Stimulated activated CD4-positive, alpha-beta T cell treated with anti-CD3 and anti-CD28 coated beads, Interleukin-4, amount 100 ng/mL, for 1 hour (primary cell): ENCODE measurements at places on chromosomes 3 and 15.

DNA sequence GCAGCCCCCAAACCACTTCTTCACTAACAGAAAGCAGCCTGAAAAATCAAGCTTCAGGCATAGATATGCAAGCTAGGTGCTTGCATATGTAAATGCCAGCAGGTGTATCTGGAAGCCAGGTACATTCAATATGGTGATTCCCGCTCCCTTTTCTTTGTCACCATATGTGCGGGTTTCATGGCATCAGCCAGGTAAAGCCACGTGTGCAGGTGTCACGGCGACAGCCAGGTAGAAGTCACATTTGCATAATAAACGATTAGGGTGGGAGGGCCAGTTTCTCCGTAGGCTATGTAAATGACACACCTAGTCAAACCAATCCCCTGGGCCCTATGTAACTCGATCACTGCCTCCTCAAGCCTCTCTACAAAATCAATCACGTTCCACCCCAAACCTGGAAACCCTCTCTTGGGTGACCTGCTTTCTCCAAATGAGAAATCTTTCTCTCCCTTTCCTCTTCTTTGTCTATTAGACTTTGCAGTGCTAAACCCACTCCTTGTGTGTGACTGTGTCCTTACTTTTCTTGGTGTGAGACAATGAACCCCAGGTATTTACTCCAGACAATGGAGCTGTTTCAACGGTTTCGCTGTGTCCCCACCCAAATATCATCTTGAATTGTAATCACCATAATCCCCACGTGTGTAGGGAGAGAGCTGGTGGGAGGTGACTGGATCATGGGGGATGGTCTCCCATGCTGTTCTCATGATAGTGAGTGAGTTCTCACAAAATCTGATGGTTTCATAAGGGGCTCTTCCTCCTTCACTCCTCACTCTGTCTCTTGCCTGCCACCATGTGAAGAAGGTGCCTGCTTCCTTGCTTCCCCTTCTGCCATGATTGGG lies 44.6 kb downstream of the ONECUT1 start:
- DNase-seq, result no peak

- no peak for DNase-seq
Measured at GRCh38 chr3:193938613-193939012, 197.3 kb upstream of the HES1 start.

DNA sequence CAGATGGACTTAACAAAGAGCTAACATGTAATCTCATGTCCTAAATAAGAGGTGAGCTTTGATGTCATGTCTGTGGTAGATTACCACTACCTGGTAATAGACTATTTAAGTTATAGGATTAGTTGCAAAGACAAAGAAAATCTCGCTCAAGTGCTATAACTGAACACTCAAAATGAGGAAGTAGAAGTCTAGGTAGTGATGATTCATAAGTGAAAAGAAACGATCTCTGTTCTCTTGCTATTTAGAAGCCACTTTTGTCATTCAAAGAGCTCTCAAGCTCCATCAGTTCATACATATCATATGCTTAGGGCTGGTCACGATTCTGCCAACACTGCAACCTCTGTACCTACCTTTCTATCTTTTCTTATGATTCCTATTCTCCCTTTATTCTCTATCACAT lies 110.9 kb downstream of the EDEM1 start:
- no peak for DNase-seq

- no peak for DNase-seq
Measured at GRCh38 chr3:48433472-48434118, 3.7 kb upstream of the PLXNB1 start.

DNA sequence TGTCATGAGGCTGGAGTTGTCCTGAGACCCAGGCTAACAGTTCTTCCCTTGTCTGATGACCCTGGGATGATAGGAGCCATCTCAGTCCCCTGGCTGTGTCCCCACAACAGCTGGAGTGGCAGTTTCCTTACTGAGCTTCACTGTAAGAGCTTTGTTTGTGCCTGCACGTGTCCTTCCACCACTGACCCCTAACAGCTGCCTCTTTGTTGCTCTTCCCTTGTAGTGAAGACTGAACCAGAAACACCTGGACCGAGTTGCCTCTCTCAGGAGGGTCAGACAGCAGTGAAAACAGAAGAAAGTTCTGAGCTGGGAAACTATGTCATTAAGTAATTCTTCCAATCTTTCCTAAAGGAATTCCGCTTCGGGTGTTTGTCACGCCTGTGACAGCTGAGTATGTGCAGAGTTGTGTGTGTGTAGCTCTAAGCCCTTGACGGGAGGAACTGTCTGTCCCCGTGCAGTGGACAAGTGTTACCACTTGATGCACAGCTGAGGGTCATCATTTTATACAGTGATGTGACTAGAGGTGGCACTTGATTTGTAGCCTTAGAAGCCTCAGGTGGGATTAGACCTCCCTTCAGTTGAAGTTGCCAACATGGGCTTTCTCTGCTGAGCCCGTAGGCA lies 25.0 kb downstream of the MAP6D1 start:
- no peak for DNase-seq

GRCh38 chr3:183437061-183437460 lies 8.6 kb upstream of the MCF2L2 start:
- no peak for DNase-seq

- no peak for DNase-seq
Measured at GRCh38 chr3:68571321-68571720, 361.0 kb downstream of the TAFA4 start.

DNA sequence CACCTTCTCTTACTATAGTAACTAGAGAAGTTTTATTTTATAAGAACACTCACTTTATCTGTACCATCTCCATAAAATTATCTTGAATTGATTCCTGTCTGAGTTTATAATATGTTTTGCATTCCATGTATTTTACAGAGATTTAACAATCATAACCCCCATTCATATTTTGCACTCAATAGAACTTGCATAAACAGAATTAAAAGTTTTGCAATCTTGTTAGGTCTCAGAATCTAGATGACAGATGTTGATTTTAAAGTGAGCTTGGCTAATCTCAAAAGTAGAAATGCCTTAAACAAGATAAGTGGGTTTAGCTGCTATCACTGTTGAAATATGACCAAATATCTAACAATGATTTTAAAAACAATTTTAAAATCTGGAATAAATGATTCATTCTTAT lies 107.9 kb upstream of the EPHA6 start:
- DNase-seq, result no peak

DNA sequence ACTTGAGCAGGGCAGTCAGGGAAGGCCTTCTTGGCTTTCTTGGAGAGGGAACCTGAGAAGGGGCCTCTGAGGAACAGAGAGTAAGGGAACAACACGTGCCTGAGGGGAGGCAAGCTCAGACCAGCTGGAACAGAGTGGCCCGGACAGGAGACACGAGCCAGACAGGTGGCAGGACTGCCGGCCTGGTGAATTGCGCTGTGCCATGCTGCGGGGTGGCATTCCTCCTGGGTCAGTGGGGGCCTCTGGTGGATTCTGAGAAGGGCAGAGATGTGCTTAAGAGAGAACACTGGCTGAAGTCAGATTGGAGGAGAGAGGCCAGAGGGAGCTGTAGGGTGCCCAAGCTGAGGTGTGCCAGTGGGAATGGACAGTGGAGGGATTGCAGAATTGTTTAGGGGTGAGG lies 4.9 kb downstream of the CHAC1 start:
- no peak for DNase-seq
